ENCODE measurements at places on chromosomes 2 and 18. TPM values are rescaled to one million over a fixed set of nuclear protein-coding genes. Genes with fewer than 3 reads are reported as not detected.

Gene CCDC102B
- 5.3 TPM for total RNA-seq

DNA sequence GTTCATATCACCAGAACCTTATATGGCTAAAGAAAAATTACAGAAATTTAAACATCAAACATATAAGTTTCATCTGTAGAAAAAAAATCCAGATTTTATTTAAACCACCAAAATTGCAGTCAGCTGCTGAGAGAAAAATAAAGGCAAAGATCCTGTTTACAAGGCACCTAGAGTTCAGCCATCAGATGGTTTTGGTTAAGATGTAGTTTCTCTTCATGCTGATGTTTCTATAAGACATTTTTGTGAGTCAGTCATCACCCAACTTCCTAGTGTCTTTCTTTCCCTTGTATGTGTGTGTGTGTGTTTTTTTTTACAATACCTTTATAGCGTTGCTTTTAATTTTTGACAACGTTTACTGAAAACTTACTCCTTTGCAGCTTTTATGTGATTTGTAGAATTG is 26.1 kb upstream of the MMADHC start:
- peaks cover 2% of the 10 kb centered on the region for H3K4me1 ChIP-seq
- no peaks in the 10 kb centered on the region for H3K36me3 ChIP-seq
- no peak overlapping the region for H3K27ac ChIP-seq
- H3K4me3 ChIP-seq = no peak overlapping the region
- no peaks in the 10 kb centered on the region for H3K27me3 ChIP-seq
- no peak for DNase-seq

Gene CYP27A1
- 59.5 TPM for total RNA-seq

Gene KLHL41
- 1.4 TPM for total RNA-seq

Gene IHH
- 0.80 TPM for total RNA-seq
